ENCODE measurements at places on chromosomes 7 and 10.

GRCh38 chr10:87767253-87767652, 50.8 kb downstream of the ATAD1 start:
- DNase-seq, result no peak

DNA sequence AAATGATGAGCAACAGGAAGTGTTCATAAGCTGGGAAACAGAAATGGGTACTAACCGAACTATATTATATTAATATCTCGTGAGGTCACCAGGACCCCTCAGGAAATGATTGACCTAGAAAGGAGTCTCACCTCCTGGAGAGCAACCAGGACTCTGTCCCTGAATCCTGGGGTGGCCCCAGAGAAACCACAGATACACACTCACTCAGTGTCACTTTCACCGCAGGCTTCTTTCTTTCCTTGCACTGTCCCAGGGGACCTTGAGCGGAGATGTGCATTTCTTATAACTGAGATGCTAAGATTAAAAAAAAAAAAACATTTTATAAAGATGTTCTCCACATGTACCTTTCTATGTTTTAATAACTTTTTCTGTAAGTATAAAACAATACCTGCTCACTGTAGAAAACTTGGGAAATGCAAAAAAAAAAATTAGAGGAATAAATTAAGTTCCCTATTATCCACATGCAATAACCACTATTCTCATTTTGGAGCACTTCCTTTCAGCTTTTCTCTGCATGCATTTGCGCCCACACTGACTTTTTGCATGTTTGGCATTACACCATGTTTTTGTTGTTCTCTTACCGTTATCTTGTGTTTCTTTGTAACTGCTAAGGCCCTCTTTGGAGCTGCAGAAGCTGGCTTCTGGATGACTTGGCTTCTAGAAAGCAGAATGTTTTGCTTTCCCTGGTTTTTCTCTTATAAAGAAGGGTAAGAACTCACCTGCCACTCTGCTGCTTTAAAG, 15.0 kb downstream of the NOD1 start:
- DNase-seq, result no peak

DNA sequence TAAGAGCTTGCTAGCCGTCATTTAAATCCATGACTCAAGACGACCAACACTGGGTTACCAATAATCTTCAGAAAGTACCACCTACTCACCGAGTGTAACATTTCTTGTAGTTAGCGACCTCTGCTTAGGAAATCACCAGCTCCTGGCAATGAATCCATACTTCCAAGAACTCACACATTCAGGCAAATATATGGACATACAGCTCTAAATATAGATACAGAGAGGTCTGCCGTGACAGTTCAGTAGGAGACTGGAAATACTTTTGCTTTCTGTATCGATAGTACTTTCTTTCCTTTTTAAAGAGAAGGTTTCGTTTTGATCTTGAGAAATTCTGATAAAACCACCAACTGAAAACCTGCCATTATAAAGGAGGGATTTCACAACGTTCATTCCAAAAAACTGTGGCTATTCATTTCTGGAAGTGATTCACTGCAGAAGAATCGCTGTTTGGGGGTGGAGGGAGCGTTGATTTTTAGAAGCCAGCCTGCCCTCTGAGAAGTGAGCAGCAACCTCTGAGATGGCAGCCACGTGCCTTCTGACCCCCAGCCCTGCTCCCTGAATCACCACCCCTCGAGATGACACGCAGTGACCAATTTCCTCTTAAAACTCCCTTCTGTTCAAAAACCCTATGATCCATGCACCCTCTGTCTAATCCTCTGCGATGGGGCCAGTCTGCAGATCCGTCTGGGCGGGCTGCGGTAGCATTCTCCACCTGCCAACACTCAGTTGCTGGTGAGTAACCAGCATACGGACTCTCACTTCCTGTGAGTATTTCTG, 179.0 kb upstream of the KLF14 start:
- DNase-seq, result peak; percentile 94

GRCh38 chr7:141231018-141231792, 157.3 kb downstream of the TMEM178B start:
- DNase-seq, result no peak

DNA sequence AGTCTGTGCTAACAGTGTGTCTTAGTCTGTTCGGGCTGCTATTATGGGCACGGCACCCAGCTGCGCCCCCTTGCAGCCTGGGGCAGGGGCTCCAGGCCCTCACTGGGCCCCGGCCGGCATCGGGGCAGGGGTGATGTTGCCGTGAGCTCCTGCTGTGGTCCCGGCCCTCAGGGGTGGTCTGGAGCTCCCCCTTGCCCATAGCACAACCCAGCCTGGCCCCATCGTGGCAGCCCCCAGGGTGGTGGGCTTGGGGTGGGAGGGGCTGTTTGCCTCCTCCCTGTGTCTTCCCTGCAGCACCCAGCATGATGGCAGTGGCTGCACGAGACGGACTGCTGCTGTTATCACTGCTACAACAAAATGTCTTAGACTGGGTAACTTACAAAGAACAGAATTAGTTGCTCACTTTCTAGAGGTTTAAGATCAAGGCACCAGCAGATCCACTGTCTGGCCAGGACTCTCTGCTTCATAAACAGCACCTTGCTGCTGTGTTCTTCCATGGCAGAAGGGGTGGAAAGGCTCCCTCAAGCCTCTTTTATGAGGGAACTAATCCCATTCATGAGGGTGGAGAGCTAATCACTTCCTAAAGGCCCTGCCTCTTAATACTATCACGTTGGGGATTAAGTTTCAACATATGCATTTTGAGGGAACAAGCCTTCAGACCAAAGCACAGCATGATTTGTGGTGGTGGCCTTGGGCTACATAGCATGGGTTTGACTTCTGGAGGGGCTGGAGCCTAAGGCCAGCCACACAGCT, 149.5 kb downstream of the SEC23IP start:
- DNase-seq, result no peak

- DNase-seq, result peak; percentile 86
Observed at GRCh38 chr10:88538048-88538447, 45.1 kb downstream of the RNLS start.

- no peak for DNase-seq
Observed at GRCh38 chr10:21421794-21422193, 103.7 kb downstream of the SKIDA1 start.

GRCh38 chr7:34839645-34840044, 181.6 kb downstream of the NPSR1 start:
- no peak for DNase-seq

DNA sequence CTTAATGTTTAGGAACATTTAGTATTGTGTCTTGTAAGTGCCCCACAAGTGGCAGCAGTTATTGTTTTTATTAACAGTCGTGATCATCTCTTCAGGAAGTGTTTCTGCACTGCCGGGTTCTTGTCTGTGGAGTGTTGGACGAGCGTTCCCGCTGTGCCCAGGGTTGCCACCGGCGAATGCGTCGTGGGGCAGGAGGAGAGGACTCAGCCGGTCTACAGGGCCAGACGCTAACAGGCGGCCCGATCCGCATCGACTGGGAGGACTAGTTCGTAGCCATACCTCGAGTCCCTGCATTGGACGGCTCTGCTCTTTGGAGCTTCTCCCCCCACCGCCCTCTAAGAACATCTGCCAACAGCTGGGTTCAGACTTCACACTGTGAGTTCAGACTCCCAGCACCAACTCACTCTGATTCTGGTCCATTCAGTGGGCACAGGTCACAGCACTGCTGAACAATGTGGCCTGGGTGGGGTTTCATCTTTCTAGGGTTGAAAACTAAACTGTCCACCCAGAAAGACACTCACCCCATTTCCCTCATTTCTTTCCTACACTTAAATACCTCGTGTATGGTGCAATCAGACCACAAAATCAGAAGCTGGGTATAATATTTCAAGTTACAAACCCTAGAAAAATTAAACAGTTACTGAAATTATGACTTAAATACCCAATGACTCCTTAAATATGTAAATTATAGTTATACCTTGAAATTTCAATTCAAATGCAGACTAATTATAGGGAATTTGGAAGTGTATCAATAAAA, 22.2 kb downstream of the PLA2G12B start:
- no peak for DNase-seq

Data from fibroblast of skin of left biceps (primary cell).